Glomerular endothelial cell (primary cell): ENCODE measurements at places on chromosomes 1 and 21. TPM values are rescaled to one million over a fixed set of nuclear protein-coding genes. Genes with fewer than 3 reads are reported as not detected.

GPR137B gene
- total RNA-seq: 17.1 and 23.5 TPM in 2 replicates

FAM110D gene
- total RNA-seq: 4.1 and 5.8 TPM in 2 replicates

MSH4 gene
- total RNA-seq: not detected in 2 replicates

S100A9 gene
- total RNA-seq: not detected in 2 replicates

THEM5 gene
- total RNA-seq: not detected in 2 replicates

GPX7 gene
- total RNA-seq: 19.5 and 36.8 TPM in 2 replicates

PEAR1 gene
- total RNA-seq: 62.6 and 80.5 TPM in 2 replicates

RAB3GAP2 gene
- total RNA-seq: 21.4 and 28.9 TPM in 2 replicates

GJB3 gene
- 0.35 and 0.87 TPM in 2 replicates for total RNA-seq

PRR9 gene
- not detected in 2 replicates for total RNA-seq

BLACAT1 gene
- total RNA-seq: not detected in 2 replicates

LGR6 gene
- total RNA-seq: not detected in 2 replicates

CD84 gene
- total RNA-seq: not detected in 2 replicates

SLC35F3 gene
- 0.87 TPM in 1 of 2 replicates, not detected in the other for total RNA-seq

GFI1 gene
- 0.35 TPM in 1 of 2 replicates, not detected in the other for total RNA-seq
